ENCODE measurements at places on chromosomes 12 and 14.

- no peak for DNase-seq
These were observed 2.2 kb downstream of the OTX2 start for GRCh38 chr14:56808110-56808382.

DNA sequence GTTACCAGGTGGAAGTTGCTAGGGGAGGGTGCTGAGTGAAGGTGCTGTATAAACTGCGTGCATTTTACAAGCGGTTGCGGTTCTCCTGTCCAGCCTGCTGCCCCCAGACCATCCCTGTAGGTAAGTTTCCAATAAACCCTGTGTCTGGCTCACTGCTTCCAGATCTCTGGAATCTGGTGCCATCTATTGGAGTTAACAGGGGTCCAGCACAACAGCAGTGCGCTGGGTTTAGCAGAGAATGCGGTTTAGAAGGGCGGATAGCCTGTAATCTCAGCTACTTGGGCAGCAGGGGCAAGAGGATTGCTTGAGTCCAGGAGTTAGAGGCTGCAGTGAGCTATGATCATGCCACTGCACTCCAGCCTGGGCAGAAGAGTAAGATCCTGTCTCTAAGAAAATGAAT lies 4.9 kb downstream of the AACS start:
- DNase-seq: no peak

- no peak for DNase-seq
These were observed 1.7 kb upstream of the HOXC4 start for GRCh38 chr12:54051874-54052437.

GRCh38 chr14:39430762-39431415 lies 1.3 kb downstream of the FBXO33 start:
- no peak for DNase-seq

DNA sequence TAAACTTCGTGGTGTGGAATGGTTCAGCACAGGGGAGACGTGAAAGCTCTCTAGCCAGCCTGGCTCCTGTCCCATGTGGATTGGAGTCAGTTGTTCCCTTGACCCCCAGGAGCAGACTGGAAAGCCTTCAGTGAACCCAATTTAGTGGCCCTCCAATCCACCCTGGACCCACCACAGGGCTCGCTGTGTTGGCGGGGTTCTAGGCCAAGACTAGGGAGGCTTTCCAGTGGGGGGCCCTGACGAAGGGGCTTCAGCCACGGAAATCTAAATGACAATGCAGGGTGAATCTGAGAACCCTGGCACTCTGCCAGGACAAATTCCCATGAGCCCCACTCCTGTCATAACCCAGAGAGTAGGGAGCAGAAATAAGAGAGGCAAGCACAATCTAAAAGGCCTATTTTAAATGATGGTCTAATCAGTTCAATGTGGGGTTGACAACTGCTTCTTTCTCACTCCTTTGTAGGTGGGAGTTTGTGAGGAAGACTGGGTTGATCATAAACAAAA lies 110.8 kb downstream of the SLC35F4 start:
- no peak for DNase-seq

- DNase-seq: peak; percentile 52
These were observed 33.0 kb downstream of the CDKL1 start for GRCh38 chr14:50363714-50364111.

DNA sequence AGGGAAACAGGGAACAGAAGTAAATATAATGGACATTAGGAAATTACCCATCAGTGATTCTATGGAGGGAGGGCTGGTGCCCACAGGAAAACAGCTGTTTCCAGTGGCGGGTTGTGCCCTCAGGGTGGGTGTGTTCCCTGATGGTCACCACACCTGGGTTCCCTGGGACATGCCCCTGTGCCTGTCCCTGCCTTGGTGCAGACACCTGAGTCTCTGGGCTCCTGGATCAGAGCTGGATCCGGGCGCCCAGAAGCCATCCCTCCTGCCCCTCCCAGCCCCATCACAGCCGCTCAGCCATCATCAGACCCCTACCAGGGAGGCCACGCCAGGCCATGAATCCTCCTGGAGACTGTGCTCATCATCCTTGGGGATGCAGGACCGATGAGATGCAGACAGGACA lies 307.2 kb upstream of the SFSWAP start:
- DNase-seq: no peak
